ENCODE measurements at places on chromosomes 13 and 19. TPM values are rescaled to one million over a fixed set of nuclear protein-coding genes. Genes with fewer than 3 reads are reported as not detected.

- DNase-seq = peak; percentile 4
These were observed 1238.9 kb downstream of the UQCRFS1 start for GRCh38 chr19:27974082-27974513.

VSTM2B gene
- 2.6 TPM for total RNA-seq

APC2 gene
- 137 TPM for total RNA-seq

DNA sequence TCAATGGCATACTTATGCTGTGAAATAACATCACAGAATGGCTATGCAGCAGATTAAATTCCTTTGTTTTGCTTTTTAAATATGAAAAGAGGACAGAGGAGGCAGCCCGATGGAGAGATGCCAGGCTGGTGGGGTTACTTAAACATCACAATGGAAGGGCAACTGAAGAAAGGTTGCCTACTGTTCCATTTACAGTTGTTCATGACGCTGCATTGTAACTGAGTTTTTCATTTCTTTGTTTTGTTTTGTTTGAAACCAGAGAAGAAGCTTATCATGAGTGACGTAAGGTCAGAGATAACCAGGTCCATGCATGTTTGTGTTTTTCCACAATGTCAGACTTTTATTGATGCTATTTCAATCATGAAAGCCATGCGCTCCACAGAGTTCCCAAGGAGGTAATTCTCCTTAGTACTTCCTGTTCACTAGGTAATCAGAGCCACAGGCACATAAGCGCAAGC, 273.8 kb downstream of the LHFPL6 start:
- no peak for DNase-seq

GRCh38 chr19:16620018-16620417, 8.0 kb downstream of the MED26 start:
- DNase-seq = no peak

CCDC194 gene
- not detected for total RNA-seq

Data from cerebellum (tissue), 4 donors.